ENCODE measurements at places on chromosomes 3 and 15.

DNA sequence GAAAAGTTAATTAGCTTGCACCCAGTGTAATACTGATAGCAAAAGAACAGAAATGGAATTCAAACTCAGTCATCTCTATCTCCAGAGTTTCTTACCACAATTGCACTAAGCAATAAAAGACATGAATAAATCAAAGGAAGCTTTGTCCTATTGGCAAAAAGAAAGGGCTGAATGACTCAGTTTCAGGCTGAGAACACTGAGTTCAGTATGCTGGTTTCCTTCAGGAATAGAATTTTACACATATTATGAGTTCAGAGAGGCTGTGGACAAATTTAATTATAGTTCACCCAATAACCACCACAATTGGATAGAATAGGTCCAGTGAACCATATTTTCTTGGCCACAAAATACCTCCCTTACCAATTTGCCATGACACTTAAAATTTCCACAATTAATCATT is 249.7 kb downstream of the KCNMB2 start:
- no peak for DNase-seq

DNA sequence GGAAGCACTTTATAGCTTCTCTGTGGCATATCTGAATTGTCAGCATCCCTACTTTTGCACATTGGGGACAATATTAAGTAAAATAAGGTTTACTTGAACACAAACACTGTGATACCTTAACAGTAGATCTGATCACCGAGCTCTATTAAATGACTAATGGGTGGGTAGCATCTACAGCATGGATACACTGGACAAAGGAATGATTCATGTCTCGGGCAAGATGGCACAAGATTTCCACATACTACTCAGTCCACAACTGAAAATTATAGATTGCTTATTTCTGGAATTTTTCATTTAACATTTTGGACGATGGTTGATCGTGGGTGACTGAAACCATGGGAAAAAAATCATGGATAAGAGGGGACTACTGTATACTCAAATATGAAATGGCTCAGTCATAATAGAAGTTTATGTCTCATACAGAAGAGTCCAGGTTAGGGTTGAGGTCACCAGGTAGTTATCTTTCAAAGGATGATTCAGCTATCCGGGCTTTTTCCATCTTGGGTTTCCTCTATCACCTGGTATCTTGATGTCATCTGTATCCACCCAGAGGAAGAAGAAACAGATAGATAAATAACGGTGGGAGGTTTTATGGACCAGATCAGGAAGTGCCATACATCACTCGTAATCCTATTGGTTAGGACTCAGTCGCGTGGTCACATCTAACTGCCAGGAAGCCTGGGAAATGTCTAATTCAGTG is 320.0 kb upstream of the RARB start:
- no peak for DNase-seq

DNA sequence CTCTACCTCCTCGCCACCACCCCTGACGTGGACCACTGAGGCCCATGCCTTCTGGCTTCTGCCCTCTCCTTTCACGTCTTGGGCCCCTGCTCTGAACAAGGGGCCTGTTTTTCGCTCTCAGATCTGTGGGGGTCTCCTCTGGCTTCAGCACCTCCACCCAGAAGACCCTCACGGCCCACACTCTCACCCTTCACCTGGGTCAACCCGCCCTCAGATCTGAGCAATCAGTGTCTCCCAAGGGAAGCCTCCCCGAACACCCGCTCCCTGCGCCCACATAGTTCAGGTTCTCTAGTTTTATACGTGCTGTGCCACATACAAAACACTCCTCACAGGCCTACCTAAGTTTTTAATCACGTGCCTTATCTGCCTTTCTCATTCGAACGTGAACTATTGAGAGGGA is 48.2 kb upstream of the SMAD6 start:
- DNase-seq, result no peak

- DNase-seq, result no peak
These were observed 57.3 kb upstream of the RASA2 start for GRCh38 chr3:141429371-141430035.

DNA sequence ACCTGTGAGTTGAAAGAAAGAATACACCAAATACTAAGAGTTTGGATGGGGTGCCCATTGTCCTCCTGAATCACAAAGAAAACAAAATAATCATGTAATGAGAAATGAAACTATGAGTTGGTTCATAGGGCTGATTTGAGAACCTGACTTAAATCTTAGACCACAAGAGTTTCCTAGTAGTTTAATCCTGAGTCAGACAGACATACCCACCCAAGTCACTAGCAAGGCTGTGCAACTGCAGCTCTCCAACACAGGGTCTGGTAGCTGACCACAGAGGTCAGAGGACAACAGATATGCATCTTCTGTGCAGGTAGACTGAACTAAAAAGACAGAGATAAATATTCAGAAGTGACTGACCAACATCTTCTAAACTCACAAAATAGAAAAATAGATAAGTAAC is 296.3 kb upstream of the TMCO5A start:
- DNase-seq, result no peak

- DNase-seq, result no peak
These were observed 38.2 kb downstream of the CDIN1 start for GRCh38 chr15:36617529-36618196.

- DNase-seq, result peak; percentile 20
These were observed 27.5 kb downstream of the MELTF start for GRCh38 chr3:197001972-197002700.

GRCh38 chr3:8752832-8753231 is 16.6 kb downstream of the OXTR start:
- no peak for DNase-seq
